ENCODE measurements at places on chromosomes 3 and 15.
A peak's percentile ranks its signal among the peaks of the same experiment; 100 is the strongest.

DNA sequence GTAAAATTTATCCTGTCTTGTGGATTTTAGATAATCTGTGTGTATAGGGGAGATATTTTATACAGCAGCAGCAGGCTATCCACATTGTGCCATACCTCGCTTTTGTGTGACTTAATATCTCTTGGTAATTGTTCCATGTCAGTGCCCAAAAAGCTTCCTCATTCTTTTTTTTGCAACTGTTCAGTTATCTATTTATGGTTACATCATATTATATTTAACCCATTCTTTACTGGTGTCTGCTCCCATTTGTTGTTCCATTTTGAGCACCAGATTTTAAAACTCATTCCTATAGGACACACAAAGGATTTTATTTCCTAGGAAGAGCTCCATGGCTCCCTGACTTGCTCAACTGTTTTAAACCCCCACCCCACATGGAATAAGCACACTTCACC is 86.3 kb upstream of the RASGRP1 start:
- no peak for DNase-seq

GRCh38 chr3:98013411-98014267 is 21.5 kb downstream of the GABRR3 start:
- no peak for DNase-seq

- no peak for DNase-seq
Measured at GRCh38 chr3:147886879-147887278, 477.7 kb downstream of the ZIC1 start.

DNA sequence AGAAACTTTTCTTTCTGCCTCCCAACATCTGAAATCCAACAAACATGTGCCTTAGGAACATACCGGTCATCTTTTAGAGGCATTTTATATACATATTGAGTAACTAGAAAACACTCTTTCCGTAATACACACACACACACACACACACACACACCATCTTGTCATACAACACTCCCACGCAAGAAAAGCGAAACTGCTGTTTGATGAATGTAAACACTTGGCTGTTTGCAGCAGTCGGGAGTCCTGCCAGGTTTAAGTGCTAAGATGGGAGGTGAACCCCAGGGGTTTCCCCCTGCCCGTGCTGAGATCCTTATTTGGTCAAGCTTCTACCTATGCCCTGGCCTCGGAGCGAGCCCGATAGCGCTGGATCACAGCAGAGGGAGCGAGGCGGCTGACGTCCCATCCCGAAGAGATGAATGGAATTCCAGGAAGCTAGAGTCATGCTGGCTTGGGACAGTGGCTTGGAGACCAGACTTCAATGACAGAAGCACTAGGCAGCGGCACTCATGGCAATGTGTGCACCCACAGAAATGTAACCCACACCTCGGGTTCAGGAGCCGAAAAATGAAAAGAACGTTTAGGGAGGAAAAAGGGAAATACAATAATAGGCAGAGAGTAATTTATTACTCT is 1.3 kb upstream of the THBS1 start:
- peak; percentile 90 for DNase-seq

- DNase-seq, result no peak
Measured at GRCh38 chr15:40906991-40907802, 12.9 kb downstream of the VPS18 start.

GRCh38 chr3:175896655-175897054 is 1037.5 kb downstream of the NAALADL2 start:
- no peak for DNase-seq

- DNase-seq, result no peak
Measured at GRCh38 chr3:5442106-5442785, 254.7 kb downstream of the EDEM1 start.

DNA sequence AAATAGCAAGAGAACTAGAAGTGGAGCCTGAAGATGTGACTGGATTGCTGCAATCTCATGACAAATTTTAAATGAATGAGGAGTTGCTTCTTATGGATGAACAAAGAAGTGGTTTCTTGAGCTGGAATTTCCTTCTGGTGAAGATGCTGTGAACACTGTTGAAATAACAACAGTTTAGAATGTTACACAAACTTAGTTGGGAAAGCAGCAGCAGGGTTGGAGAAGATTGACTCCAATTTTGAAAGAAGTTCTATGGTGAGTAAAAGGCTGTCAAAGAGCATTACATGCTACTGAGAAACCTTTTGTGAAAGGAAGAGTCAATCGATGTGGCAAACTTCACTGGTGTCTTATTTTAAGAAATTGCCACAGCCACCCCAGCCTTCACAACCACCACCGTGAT is 220.9 kb upstream of the LRRFIP2 start:
- no peak for DNase-seq

DNA sequence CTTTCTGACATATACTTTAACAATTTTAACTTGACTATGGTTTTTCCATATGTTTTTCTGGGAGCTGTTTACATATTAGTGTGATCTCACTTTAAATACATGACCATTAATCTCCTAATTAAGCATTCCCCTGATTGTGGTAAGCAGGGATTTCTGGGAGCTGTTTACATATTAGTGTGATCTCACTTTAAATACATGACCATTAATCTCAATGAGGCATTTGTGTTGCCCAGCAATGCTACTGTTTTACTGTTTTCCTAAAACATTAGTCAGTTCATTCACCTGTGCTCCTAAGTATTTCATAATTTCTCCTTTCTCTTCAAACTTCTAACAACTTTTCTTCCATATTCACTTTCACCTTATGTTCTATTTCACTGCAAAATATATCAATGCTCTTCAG is 3.6 kb upstream of the GRAMD1C start:
- DNase-seq, result no peak

DNA sequence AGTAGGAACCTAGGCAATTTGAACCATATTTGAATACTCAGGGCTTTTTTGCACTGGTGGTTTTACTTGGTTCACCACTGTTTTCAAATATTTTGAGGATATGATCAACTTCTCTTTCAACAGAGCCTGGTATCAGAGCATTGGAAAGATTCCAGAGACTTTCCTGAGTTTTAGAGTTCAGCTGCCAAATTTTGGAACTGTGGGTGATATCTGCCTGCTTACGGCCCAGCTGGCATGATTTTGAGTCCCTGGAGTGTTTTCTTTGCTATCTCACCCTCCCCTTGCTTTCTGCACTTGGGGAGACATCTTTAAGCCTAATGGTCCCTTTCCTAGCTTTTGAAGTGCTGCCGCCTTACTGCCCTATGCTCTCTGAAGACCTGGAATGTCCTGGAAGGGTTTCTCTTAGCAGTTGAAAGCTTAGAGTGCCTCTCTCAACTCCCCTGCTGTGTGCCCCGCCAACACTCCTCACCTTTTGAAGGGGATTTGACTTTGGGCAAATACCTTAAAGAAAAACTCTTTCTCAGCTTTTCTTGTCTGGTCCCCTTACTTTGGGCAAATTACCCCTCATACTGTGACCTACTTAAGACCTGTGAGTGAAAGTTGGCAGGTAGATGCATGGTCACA is 539.1 kb downstream of the MFSD1 start:
- DNase-seq, result no peak

GRCh38 chr3:63069806-63070475 is 194.7 kb upstream of the CADPS start:
- no peak for DNase-seq

GRCh38 chr3:10006048-10006761 is 19.6 kb upstream of the EMC3 start:
- DNase-seq, result no peak

GRCh38 chr3:24258727-24259600 is 235.7 kb downstream of the THRB start:
- DNase-seq, result no peak

DNA sequence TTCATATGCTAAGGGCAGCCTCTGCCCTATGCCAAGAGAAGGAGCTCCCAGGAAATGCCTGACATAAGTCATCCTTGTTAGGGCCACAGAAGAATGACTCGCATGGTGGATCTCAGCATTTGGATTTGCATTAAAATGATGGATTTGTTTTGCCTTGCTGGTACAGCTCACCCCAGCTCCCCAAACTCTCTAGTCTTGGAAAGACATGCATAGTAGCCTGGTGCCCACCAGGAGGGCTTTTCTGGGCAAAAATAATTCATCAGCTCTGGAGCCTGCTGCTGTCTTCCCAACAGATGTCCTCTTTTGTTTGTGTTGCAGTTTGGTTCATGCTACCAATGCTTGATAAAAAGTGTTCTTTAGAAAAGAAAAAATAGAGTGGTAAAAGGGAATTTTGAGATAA is 833.0 kb downstream of the AGBL1 start:
- DNase-seq, result no peak

GRCh38 chr3:30078736-30079135 is 527.7 kb upstream of the TGFBR2 start:
- DNase-seq, result no peak

DNA sequence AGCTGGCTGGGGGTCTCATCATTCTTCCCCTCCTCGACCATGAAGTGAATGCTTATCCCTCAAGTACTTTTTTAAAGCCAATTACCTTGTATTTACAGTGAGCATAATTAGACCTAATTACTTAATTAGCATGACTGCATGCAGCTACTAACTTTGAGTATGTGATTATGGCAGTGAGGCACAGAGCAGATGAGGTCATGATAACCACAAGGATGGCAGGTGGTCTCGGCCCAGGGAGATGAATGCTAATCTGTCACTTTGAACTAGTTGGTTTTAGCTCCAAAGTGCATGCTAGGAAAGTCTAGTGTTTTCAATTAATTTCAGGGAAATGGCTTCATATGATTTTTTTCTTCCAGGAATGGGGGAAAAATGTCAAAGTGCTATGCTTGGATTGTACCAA is 233.8 kb downstream of the NTRK3 start:
- DNase-seq, result no peak

DNA sequence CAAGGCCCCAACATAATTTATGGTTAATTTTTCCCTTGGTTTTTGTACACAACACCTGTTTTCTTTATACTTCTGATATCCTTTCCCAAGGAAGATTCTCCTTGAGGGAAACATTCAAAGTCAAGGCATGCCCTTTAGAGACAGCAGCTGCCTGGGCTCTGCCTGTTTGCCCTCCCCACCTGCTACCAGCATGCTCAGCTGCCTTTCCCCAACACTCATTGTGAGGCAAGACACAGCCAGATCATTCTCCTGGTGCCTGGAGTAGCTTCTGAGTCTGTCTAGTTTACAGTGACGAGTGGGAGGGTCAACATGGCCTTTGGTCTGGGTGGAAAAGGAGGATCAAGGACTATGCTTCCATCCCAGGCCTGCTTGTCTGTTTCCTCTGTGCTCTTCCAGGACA is 132.5 kb downstream of the EPHB1 start:
- DNase-seq, result no peak

GRCh38 chr3:11982341-11982941 is 21.7 kb upstream of the SYN2 start:
- DNase-seq, result no peak

DNA sequence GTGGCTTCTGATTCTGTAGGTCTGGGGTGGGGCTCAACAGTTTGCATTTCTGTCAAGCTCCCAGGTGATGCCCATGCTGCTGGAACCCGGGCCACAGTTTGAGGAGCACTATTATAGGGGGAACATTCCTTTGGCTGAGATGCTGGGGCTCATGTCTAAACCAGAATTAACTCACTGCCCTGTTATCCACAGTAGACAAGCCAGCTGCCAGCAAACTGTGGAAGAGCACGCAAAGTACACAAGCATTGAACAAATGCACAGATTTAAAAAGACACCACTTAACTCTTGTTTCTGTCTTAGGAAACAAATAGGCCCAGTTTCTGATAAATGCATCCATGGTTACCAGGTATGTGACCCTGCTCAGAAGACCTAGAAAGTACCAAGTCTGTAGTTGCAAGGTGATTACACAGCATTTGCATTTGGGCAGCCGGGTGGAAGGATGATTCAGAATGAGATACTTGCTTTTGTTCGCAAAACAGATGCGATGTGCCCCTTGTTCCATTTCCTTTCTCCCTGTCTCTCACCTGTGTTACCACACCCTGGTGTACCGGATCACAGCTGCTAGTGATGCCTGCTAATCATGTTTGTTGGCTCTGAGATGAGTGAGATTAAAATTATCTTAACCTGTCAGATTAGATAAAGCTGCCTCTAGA is 12.4 kb downstream of the GYG1 start:
- DNase-seq, result no peak

- DNase-seq, result no peak
Measured at GRCh38 chr15:51307811-51308210, 30.6 kb downstream of the CYP19A1 start.

GRCh38 chr15:68383161-68384074 is 48.5 kb downstream of the ITGA11 start:
- DNase-seq, result no peak

GRCh38 chr3:120090422-120090821 is 3.8 kb downstream of the GSK3B start:
- no peak for DNase-seq

DNA sequence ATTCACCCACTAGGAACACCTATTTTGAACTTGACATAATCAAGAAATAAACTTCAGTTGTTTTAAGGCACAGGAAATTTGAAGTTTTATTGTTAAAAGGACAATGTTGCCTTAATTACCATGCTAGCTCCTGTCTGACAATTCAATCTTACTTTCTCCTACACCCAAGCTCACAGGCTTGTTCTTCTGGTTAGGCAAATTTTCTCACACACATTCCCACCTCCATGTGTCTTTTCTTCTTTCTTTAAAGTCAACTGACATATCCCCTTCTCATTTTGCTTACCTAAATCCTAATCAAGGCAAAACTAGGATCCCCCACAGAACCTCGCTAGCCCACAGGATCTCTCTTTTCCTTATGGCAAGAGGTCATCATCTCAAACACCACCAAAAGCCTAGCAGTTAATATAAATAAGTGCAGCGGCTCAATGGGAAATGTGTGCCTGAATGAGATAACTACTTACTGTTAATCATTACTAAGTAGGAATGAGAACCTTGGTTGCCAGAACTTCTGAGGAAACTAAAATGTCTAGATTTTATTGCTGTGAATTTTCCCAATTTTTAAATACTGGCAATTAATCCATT is 189.3 kb downstream of the PLCH1 start:
- DNase-seq, result no peak

DNA sequence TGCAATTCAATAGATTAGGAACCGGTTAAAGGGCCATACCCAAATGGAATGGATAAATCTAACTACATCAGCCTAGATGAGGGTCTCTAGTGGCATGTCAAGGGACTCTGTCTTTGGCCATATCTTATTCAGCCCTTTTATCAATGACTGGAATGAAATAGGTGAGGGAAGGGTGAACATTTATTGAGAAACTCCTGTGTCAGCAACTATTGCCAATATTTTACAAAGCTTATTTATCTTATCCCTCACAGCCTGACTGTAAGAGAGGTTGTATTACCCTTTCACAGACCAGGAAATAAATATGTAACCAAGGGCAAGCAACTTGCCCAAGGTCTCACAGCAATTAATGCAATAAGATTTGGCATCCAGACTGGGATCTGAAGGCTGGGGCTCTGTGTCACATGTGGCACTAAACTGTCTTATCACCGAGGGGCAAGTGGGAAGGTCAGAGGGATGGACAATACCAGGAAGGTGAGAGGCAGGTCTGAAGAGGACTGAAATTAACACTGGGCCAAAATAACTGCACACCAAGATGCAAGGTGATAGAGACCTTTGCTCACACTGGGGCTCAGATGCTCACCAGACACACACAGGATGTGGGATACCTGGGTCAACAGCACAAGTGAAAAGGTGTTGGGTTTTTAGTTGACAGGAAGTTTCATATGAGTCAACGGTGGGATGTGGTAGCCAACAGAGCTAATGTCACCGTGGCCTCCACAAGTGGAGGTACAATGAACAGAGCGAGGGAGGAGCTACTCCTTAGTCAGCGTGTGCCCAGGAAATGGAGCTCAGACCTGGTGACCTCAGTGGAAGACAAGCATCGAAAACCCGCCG is 261.3 kb downstream of the RPLP1 start:
- DNase-seq, result no peak

GRCh38 chr15:63236272-63236671 is 41.1 kb upstream of the APH1B start:
- peak; percentile 79 for DNase-seq

GRCh38 chr3:158264894-158265293 is 155.0 kb downstream of the RSRC1 start:
- no peak for DNase-seq
